Cerebellar nuclear complex (tissue), 1 donor: ENCODE measurements at places on chromosomes 5 and 9.

GRCh38 chr5:1007221-1007680 is 1.4 kb upstream of the NKD2 start:
- DNase-seq, result no peak

DNA sequence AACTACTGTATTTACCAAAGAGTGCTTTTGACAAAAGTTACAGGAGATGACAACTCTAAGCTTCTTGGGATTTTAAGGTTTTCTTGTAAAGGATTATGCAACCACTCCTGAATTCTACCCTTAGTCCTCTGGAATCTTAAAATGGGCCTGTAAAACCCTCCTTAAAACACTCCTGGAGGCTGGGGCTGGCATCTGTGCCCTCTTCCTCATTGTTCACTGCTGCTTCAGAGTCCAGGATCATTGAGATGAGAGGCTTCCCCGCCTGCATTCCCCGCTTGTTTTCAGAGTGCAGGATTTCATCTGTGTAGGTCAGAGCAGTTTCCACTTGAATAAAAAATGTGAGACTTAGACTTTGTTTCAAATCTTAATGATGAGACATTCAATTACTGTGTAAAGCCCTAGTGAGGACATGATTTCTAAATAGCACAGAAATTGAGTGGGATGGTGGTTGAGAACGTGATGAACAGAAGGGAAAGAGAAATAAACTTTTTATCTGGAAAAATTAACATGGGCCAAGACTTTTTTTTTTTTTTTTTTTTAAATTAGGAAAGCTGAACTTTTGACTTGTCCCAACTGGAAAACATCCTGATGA is 40.4 kb downstream of the PCSK5 start:
- DNase-seq, result no peak

DNA sequence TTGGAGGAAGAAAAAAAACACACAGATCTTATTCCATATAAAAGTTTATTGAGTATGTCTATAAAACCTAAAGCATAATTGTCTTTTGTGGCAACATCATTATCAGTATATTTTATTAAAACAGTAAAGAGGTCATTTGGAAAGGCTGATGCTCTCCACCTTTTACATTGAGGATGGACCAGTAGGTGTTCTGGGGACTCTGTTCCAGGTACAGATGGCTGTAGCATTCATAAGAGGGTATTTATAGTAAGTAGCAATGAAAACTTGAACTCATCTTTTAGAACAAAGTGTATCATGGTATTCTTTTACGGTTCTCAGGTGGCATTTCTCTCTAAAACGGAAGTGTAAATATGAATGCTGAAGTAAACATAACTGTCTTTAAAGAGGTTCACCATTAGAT is 1.8 kb downstream of the GABRA6 start:
- DNase-seq, result no peak

- no peak for DNase-seq
These were observed 38.9 kb downstream of the ACO1 start for GRCh38 chr9:32423371-32423770.

- DNase-seq, result no peak
These were observed 141.7 kb upstream of the MARCHF11 start for GRCh38 chr5:16321284-16321683.

- no peak for DNase-seq
These were observed 6.4 kb upstream of the KIF2A start for GRCh38 chr5:62299600-62299999.

DNA sequence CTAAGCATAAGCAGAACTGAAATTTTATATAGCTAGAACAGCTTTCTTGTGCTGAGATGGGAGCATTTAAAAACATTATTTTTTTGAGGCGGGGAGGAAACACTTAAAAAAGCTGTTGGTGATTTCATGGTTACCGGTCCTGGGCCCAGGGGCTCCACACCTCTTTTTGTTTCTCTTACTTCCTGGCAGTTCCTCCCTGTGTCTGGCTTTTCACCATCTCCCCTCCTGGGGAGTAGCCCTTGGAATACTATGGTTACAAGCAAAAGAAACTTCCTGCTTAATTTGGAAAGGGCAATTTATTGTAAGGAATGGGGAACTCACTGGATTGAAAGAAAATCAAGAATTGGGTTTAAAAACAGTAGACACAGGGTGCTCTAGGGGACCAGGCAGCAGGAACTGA is 105.1 kb downstream of the SLC24A2 start:
- DNase-seq, result no peak
